ENCODE measurements at places on chromosomes 7 and 10.

GRCh38 chr10:34809796-34810195 lies 5.3 kb downstream of the PARD3 start:
- H3K27me3 ChIP-seq: peaks cover 9% of the 10 kb centered on the region
- no peak overlapping the region for H3K27ac ChIP-seq
- H3K4me1 ChIP-seq: no peaks in the 10 kb centered on the region
- H3K36me3 ChIP-seq: no peaks in the 10 kb centered on the region

GRCh38 chr7:6725003-6725402 lies 18.3 kb upstream of the ZNF12 start:
- no peak overlapping the region for H3K27ac ChIP-seq
- no peaks in the 10 kb centered on the region for H3K36me3 ChIP-seq

GRCh38 chr7:125934955-125935354 lies 1005.3 kb upstream of the POT1 start:
- no peaks in the 10 kb centered on the region for H3K4me1 ChIP-seq
- DNase-seq: no peak
- no peak overlapping the region for H3K4me3 ChIP-seq
- no peak overlapping the region for H3K27ac ChIP-seq

DNA sequence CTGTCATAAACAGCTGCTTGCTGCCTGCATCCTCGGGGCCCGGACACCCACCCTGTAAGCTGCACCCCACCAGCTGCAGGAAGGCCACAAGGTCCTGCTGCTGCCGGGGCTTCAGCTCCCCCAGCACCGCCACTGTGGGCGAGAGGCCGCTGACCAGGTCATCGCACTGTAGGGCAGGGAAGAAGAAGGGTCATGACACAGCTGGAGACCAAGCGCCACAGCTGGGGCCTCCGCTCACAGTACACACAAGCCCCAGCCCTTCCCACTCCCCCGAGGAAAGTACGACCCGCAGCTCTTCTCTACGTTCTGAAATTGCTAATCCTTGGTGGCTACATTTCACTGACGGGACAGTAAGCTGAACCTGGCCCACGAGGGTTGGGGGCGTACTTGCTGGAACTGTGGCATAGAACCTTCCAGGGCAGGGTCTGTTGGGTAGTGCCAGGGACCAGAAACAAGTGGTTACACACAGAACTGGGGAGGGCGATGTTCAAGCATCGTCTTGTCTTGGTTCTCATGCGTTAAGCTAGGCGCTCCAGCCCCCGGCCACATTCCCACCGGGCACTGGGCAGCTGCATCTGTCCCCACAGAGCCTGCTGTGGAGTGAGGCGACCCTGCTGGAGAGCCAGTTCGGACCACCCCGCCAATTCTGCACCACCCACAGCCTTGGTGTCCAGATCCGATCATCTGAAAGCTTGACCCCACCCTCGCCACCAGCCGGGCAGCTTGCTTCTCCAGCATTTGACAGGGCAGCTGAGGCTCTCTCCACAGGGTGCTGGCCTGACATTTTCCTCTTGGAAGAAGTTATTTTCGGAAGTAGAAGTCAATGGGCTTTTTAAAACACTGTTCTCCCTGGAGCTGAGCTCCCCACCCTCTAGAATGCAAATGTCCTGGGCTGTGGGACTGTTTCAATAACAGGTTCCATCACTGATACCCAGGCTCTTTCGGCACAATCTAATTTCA lies 50.8 kb downstream of the GSDME start:
- H3K27ac ChIP-seq: no peak overlapping the region
- DNase-seq: no peak
- no peak overlapping the region for H3K4me3 ChIP-seq
- no peaks in the 10 kb centered on the region for H3K27me3 ChIP-seq
- no peaks in the 10 kb centered on the region for H3K36me3 ChIP-seq
- H3K4me1 ChIP-seq: peaks cover 7% of the 10 kb centered on the region

- no peaks in the 10 kb centered on the region for H3K36me3 ChIP-seq
- no peaks in the 10 kb centered on the region for H3K27me3 ChIP-seq
- H3K4me1 ChIP-seq: no peaks in the 10 kb centered on the region
- H3K4me3 ChIP-seq: no peak overlapping the region
Observed at GRCh38 chr7:11650500-11650899, 181.5 kb downstream of the THSD7A start.

DNA sequence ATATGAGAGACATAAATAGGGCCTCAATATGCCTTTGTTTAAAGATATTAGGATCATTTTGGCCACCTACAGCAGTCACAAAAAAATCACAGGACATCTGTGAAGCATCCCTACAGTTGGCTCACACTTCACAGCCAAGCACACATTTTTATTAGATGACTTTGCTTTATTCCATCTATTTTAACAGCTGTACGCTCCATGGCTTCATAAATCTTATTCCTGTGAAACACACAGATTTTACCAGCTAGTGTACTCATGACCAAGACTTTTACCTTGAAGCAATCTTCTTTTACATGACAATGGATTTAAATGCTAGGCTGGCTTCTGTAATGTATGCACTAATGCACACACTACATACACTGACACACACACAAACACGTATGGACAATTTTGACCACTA lies 254.8 kb upstream of the PITRM1 start:
- no peak overlapping the region for H3K27ac ChIP-seq
- H3K4me3 ChIP-seq: no peak overlapping the region

GRCh38 chr10:1860351-1860750 lies 123.0 kb upstream of the ADARB2 start:
- H3K27me3 ChIP-seq: no peaks in the 10 kb centered on the region
- no peak for DNase-seq
- H3K4me1 ChIP-seq: no peaks in the 10 kb centered on the region
- H3K27ac ChIP-seq: no peak overlapping the region
- no peaks in the 10 kb centered on the region for H3K36me3 ChIP-seq

DNA sequence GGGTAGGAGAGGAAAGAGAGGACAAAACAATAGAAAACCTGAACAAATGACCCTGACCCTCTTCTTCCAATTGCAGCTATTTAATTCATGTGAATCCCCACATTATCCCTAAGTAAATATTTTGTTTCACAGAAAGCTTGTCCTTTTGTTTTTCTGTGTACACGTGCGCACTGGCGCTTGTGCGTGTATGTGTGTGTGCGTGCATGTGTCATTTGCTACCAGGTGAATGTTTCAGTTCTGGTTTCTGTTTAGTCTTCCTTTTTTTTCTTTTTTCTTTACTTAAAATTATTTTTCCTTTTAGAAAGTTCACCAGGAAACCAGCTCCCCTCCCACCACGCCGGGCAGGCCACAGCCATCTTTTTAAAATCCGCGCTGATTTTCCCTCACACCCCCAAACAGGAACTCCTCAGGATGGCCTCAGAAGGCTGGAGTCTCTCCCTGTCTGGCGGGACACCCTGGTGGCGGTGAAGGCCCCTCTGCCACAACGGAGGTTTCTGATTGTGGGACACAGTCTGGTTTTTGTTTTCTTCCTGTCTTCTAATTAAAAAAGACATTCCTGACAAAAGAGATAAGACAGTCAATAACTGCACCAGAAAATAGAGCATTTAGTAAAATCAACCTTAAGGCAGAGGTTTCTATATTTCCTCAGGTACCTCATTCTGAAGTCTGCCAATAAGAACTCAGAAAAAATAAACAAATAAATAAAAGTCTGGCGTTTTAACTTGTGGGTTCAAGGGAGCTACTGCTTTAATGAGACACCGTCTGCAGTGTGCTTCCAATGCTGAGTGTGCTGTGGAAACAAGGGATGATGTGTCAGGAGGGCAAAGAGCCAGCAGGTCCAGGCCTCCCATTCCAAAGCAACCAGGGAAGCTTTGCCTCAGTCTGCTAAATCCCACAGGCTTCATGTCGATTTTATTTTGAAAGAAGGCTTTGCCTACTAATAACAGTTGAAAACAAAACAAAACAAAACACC lies 17.4 kb downstream of the IRF5 start:
- H3K27ac ChIP-seq: peak overlapping the region; percentile 71
- H3K27me3 ChIP-seq: peaks cover 2% of the 10 kb centered on the region
- no peaks in the 10 kb centered on the region for H3K4me1 ChIP-seq
- no peak for DNase-seq
- H3K4me3 ChIP-seq: no peak overlapping the region
- H3K36me3 ChIP-seq: peaks cover 22% of the 10 kb centered on the region

DNA sequence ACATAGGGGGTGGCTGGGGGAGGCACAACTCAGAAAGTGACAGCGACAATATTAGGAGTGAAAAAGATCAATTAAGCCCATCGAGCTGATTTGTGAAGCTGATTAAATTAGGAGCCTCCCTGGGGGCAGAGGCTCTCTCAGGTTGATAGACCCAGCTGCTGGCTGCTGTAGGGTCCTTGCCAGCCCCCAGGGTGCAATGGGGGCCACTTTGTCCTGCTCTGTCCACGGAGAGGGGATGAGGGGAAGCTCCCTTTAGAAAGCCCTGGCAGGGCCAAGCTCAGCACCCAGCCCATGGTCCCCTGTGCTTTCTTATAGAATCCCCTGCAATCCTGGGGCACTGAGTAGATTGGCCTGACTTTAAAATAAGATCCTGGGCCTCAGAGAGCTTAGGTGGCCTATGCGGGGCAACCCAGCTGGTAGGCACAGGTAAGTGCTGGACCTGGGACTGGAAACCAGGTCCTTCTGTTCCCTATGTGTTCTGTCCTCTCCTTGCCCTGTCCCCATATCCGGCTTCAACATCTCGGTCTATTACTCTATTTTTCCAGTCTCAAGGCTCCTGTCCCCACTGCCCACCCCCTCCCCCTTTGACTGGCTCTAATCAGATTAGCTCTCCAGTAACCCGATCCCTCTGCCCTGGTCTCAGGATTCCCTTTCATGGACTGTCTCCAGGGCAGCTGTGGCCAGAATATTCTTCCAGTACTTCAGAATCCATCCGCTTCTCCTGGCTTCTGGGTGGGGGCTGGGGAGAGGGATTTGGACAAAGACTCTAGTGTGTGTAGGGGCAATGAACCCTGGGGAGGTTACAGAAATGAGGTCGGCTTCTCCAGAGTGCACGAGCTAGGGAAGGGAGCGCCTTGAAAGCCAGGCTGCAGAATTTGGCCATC lies 259.6 kb downstream of the RPS24 start:
- peaks cover 6% of the 10 kb centered on the region for H3K27me3 ChIP-seq
- no peak overlapping the region for H3K4me3 ChIP-seq
- H3K27ac ChIP-seq: no peak overlapping the region
- H3K36me3 ChIP-seq: no peaks in the 10 kb centered on the region

DNA sequence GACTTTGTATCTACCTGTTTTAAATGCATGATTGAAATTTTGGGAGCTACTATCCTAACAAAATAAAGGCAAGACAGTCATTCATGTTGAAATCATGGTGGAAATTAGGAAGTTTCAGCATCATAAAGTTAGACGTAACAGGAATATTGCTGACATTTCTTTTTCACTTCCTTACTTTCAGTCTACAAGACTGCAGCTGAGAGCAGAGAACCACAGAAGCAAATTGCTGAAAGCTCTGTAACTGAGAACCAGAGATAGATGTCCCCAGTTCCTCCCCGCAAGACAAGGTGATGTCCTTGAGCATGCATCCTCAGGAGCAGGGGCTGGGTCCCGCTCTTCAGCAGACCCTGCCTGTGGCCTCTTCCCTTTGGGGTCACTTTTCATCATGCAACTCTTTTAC lies 466.3 kb upstream of the POM121L12 start:
- no peaks in the 10 kb centered on the region for H3K27me3 ChIP-seq
- DNase-seq: no peak
- no peaks in the 10 kb centered on the region for H3K4me1 ChIP-seq
- H3K36me3 ChIP-seq: no peaks in the 10 kb centered on the region

GRCh38 chr7:130904792-130905191 lies 170.8 kb upstream of the KLF14 start:
- no peak overlapping the region for H3K27ac ChIP-seq
- peaks cover 7% of the 10 kb centered on the region for H3K36me3 ChIP-seq
- DNase-seq: no peak

DNA sequence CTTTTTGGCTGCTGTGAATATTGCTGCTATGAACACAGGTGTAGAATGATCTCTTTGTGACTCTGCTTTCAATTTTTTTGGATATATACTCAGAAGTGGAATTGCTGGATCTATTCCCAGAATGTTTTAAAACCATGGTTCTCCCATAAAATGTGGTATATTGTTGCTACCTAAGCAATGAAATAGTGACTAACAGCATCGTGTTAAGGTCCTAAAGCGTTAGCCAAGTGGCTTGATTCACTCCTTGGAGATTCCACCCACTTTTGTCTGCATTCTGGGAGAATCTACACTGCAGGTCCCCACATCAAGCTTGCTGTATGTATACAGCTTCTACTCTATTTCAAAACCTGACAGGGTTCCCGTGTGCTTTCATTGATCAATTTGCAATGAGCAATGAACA lies 105.6 kb downstream of the CDK6 start:
- H3K36me3 ChIP-seq: no peaks in the 10 kb centered on the region
- DNase-seq: no peak
- H3K27me3 ChIP-seq: no peaks in the 10 kb centered on the region
- no peak overlapping the region for H3K27ac ChIP-seq
- H3K4me3 ChIP-seq: no peak overlapping the region
- H3K4me1 ChIP-seq: peaks cover 8% of the 10 kb centered on the region

GRCh38 chr7:51009716-51010496 lies 227.2 kb upstream of the GRB10 start:
- no peak overlapping the region for H3K4me3 ChIP-seq
- DNase-seq: no peak
- H3K27ac ChIP-seq: no peak overlapping the region

GRCh38 chr7:106959753-106960152 lies 84.8 kb upstream of the PRKAR2B start:
- H3K4me1 ChIP-seq: no peaks in the 10 kb centered on the region
- no peaks in the 10 kb centered on the region for H3K27me3 ChIP-seq
- no peaks in the 10 kb centered on the region for H3K36me3 ChIP-seq
- H3K27ac ChIP-seq: no peak overlapping the region

- H3K27ac ChIP-seq: no peak overlapping the region
- H3K4me1 ChIP-seq: no peaks in the 10 kb centered on the region
- H3K27me3 ChIP-seq: peaks cover 2% of the 10 kb centered on the region
Observed at GRCh38 chr10:98611436-98611835, 164.7 kb upstream of the HPS1 start.

- no peak overlapping the region for H3K4me3 ChIP-seq
- no peaks in the 10 kb centered on the region for H3K4me1 ChIP-seq
- peaks cover 6% of the 10 kb centered on the region for H3K27me3 ChIP-seq
Observed at GRCh38 chr10:4202938-4203337, 417.9 kb upstream of the KLF6 start.

- peaks cover 5% of the 10 kb centered on the region for H3K27me3 ChIP-seq
- no peak for DNase-seq
- H3K36me3 ChIP-seq: peaks cover 17% of the 10 kb centered on the region
- peak overlapping the region; percentile 99 for H3K27ac ChIP-seq
Observed at GRCh38 chr7:135210888-135211178, 493 bp downstream of the WDR91 start.

- H3K36me3 ChIP-seq: no peaks in the 10 kb centered on the region
- no peak overlapping the region for H3K4me3 ChIP-seq
- DNase-seq: peak; percentile 3
- H3K4me1 ChIP-seq: no peaks in the 10 kb centered on the region
Observed at GRCh38 chr7:106542550-106543220, 118.3 kb downstream of the CCDC71L start.

GRCh38 chr10:67819768-67820204 lies 18.2 kb downstream of the DNAJC12 start:
- peaks cover 3% of the 10 kb centered on the region for H3K27me3 ChIP-seq
- no peaks in the 10 kb centered on the region for H3K4me1 ChIP-seq
- H3K4me3 ChIP-seq: no peak overlapping the region
- no peaks in the 10 kb centered on the region for H3K36me3 ChIP-seq

- H3K27me3 ChIP-seq: peaks cover 2% of the 10 kb centered on the region
- H3K4me1 ChIP-seq: peaks cover 8% of the 10 kb centered on the region
- H3K27ac ChIP-seq: no peak overlapping the region
- no peak overlapping the region for H3K4me3 ChIP-seq
Observed at GRCh38 chr10:84659027-84659426, 330.6 kb downstream of the CCSER2 start.

Data from immature natural killer cell (primary cell).